ENCODE measurements at places on chromosomes 12 and 14.

DNA sequence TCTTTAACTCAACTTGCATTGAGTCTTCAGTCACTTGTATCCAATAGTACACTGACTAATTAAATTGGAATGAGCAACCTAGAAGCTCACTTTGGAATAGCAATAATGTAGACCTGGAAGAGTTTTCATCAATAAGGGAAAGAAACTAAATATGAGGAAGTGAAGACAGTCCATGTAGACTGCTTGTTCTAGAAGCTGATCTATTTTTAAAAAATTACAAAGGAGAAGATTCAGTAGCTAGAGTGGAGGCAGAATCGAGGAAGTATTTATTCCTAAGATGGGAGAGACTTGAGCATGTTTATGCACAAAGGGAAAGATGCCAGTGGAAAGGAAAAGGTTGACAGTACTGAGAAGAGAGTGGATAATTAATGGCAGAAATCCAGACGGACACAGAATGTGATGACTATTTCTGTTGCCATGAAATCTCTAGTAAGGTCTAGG lies 156.3 kb upstream of the PDE3A start:
- DNase-seq, result no peak

GRCh38 chr14:69106451-69106850 lies 46.5 kb downstream of the DCAF5 start:
- DNase-seq, result no peak

DNA sequence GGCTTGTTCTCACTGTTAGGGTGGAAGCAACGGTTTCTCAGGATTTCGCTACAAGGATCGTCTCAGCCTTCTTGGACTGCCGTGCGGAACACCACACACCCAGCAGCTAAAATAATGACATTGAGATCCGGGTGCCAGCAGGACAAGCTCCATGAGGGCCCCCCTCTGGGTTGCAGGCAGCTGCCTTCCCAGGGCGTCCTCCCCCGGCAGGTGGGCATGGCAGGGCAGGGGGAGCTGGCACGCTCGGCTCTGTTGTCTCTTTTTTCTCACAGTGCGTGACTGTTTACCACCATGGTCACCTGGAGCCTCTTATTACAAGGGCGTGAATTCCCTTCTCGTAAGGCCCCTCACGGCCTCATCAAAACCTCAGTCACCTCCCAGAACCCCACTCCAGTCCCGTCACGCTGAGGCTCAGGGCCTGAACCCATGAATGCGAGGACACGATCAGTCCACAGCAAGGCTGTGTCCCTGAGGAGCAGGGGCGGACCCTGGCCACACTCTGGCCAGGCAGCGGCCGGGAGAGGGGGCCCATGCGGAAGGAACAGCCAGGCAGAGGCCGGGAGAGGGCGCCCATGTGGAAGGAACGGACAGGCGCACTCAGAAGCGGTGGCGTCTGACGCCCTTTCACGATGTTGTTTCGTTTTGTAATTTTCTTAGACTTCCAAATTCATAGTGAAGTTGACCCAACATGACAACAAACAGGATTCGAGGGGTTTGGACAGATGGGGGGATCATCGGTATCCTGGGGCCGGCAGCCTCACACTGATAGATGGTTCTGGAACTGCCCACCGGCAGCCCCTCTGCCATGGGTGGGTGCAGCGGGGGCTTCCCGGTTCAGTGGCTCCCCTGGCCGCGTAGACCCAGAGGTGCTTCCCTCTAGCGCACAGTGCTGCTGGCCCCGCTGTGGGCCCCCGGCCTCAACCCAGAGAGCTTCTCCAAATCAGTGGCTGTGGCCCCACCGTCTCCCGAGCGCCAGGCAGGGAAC lies 10.0 kb downstream of the LRCOL1 start:
- DNase-seq, result peak; percentile 76

DNA sequence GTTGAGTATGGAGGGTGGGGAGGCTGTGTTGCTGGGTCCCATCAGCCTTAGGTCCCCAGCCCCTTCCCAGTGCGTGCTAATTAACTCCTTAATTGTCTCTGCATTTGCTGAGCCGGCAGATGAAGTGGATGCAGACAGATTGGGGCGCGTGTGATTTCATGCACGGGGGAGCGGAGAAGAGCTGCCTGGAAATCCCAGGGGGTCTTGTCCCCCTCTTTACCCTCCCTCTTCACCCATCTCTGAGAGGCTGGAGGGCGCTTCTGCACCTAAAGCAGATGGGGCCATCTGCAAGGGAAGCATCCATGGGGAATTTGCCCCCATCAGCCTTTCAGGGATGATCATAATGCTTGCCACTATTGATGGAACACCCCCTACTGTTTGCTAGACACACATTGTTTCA lies 4.4 kb upstream of the ASIC1 start:
- no peak for DNase-seq

GRCh38 chr12:104733717-104734175 lies 224.3 kb downstream of the SLC41A2 start:
- peak; percentile 44 for DNase-seq

- DNase-seq, result peak; percentile 89
Observed at GRCh38 chr12:95623554-95624170, 72.4 kb upstream of the USP44 start.
